GM12878 (cell line): ENCODE measurements at places on chromosomes 7 and 10.

- peaks cover 5% of the 10 kb centered on the region for H3K4me1 ChIP-seq
- H3K36me3 ChIP-seq = no peaks in the 10 kb centered on the region
These were observed 17.0 kb upstream of the WAPL start for GRCh38 chr10:86538547-86538946.

DNA sequence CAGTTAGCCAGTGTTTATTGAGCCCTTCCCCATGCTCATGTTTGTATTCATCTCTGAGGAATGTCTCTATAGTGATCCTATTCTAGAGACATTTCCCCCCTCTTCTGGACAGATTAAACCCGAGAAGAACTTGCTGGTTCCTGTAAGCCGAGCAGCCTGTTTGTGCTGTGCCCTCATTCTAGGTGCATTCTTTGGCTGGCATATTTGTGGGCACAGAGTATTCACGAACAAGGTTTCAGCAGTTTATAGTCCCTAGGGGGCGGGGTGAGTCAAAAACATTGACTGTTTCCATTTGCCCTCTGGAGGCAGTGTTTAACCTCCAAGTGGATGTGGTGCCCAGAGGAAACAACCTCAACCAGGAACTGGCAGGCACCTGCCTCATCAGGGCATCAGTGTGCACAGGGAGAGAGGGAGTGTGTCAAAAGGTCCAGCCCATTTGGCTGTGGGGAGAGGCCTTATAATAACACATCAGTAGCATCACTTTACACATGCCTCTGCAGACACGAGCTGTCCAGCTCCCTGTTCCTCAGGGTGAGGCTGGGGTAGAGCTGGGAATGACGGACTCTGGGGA is 273.3 kb upstream of the LRGUK start:
- H3K36me3 ChIP-seq = no peaks in the 10 kb centered on the region
- no peak overlapping the region for H3K4me3 ChIP-seq
- H3K4me1 ChIP-seq = peaks cover 3% of the 10 kb centered on the region; the same call in 1 of the 2 replicates
- H3K27ac ChIP-seq = no peak overlapping the region
- DNase-seq = peak; percentile 9

DNA sequence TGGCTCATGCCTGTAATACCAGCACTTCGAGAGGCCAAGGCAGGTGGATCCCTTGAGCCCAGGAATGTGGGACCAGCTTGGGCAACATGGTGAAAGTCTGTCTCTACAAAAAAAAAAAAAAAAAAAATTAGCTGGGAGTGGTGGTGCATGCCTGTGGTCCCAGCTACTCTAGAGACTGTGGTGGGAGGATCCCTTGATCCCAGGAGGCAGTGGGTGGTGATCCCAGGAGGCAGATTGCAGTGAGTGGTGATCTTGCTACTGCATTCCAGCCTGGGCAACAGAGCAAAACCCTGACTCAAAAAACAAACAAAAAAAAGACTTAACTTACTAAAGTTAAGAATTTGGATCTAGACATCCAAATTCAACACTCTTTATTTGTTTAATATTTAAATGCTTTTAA is 10.2 kb upstream of the ADO start:
- no peak overlapping the region for H3K27ac ChIP-seq
- no peaks in the 10 kb centered on the region for H3K4me1 ChIP-seq
- no peaks in the 10 kb centered on the region for H3K27me3 ChIP-seq
- no peak for DNase-seq
- no peak overlapping the region for H3K4me3 ChIP-seq

- no peak for DNase-seq
- H3K4me3 ChIP-seq = no peak overlapping the region
- no peaks in the 10 kb centered on the region; the same call in 1 of the 2 replicates for H3K27me3 ChIP-seq
- no peaks in the 10 kb centered on the region for H3K36me3 ChIP-seq
These were observed 13.9 kb upstream of the HSPA12A start for GRCh38 chr10:116756277-116756676.

- no peak overlapping the region for H3K27ac ChIP-seq
- no peaks in the 10 kb centered on the region for H3K4me1 ChIP-seq
- H3K27me3 ChIP-seq = no peaks in the 10 kb centered on the region
- DNase-seq = no peak
- H3K36me3 ChIP-seq = no peaks in the 10 kb centered on the region; the same call in 1 of the 2 replicates
These were observed 12.2 kb upstream of the FAM53B start for GRCh38 chr10:124756156-124756903.

- no peak overlapping the region for H3K4me3 ChIP-seq
- no peaks in the 10 kb centered on the region for H3K4me1 ChIP-seq
- H3K36me3 ChIP-seq = no peaks in the 10 kb centered on the region
- DNase-seq = no peak
- no peak overlapping the region for H3K27ac ChIP-seq
These were observed 238.1 kb downstream of the HPSE2 start for GRCh38 chr10:98997596-98997995.

- H3K36me3 ChIP-seq = no peaks in the 10 kb centered on the region
- H3K27me3 ChIP-seq = no peaks in the 10 kb centered on the region
- no peak overlapping the region for H3K4me3 ChIP-seq
- H3K4me1 ChIP-seq = no peaks in the 10 kb centered on the region
These were observed 132.9 kb downstream of the MBL2 start for GRCh38 chr10:52639652-52640051.

DNA sequence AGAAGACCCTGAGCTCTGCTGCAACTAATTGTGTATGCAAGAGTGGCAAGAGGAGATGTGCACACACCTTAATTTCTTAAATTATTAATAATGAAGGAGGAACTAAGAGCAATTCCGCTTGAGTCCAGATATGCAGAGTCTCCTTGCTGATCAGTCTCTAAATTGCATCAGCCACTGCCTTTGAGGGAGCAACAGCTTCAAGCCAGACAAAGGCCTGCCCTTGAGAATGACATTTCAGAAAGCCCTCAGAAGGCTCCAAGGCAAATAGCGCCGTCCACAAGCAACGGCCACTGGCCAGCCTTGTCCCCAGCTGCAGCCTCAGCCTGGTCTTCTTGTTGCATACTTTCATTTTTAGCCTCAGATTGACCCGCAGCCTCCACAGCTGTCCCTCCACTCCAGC is 110.6 kb upstream of the RNF32 start:
- no peaks in the 10 kb centered on the region for H3K4me1 ChIP-seq
- H3K27me3 ChIP-seq = no peaks in the 10 kb centered on the region
- DNase-seq = no peak
- H3K36me3 ChIP-seq = no peaks in the 10 kb centered on the region

- no peak for DNase-seq
- H3K27ac ChIP-seq = no peak overlapping the region
- no peaks in the 10 kb centered on the region; the same call in 1 of the 2 replicates for H3K27me3 ChIP-seq
- peaks cover 3% of the 10 kb centered on the region; the same call in 1 of the 2 replicates for H3K4me1 ChIP-seq
These were observed 20.5 kb upstream of the CFAP46 start for GRCh38 chr10:132962623-132963429.

DNA sequence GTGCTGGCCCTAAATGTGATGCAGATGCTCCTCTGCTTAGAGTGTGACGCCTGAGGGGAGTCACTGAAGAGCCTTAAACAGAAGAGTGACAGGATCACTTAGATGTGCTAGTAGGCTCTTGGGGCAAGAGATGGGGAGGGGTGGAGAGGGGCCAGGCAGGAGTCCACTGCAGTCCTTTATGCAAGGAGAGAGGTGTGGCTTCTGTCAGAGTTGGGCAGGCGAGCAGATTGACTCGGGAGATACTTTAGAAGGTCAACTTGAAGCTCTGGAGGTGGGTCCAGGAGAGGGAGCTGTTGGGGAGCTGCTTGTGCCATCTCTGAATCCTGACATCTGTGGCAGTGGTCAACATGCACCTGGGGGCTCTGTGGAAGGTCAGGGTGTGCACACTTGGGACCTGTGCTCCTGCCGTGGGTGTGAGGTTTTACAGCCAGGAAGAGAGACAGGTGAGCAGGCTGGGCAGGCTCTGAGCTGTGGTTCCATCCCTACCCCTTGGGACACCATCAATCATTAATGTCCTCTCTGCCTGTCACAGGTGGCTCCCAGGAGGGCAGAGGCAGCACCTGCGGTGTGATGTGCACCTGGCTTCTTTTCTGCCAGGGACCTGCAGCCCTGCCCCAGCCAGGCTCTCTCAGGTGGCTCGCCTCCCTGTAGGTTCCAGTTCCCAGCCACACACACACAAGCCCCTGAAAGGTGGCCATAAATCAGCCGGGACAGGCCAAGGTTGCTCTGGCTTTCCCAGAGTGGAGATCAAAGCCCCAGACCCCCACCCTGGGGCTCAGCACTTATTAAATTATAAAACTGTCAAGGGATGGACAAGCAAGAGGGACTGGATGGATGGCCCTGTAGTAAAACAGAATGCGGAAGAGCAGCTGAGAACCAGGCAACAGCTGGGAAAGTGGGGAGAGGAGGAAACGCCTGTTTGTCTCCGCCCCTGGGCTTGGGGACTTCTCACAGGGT is 14.0 kb downstream of the NEURL1 start:
- H3K4me3 ChIP-seq = no peak overlapping the region
- no peaks in the 10 kb centered on the region for H3K36me3 ChIP-seq
- no peaks in the 10 kb centered on the region; the same call in 1 of the 2 replicates for H3K27me3 ChIP-seq

DNA sequence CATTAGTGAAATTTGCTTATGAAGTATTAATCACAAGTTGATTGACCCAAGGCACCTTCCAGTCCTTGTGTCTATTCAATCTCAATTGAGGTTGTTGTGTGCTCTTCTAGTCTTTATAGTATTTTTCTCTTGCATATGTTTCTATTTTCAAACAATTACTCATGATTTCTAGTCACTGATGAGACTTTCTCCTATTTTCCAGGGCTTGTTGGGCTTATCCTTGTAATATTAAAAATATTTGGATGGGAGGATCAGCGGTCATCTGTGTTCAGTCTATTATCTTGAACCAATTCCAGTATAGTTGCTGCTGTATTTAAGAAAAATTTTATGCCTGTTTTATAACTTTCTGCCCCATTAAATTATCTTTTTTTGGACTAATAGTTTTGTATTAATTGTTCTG is 154.4 kb downstream of the PTEN start:
- no peaks in the 10 kb centered on the region for H3K27me3 ChIP-seq
- no peak overlapping the region for H3K4me3 ChIP-seq
- H3K27ac ChIP-seq = no peak overlapping the region

- H3K27ac ChIP-seq = no peak overlapping the region
- no peaks in the 10 kb centered on the region for H3K36me3 ChIP-seq
- no peak overlapping the region for H3K4me3 ChIP-seq
- DNase-seq = no peak
- H3K27me3 ChIP-seq = no peaks in the 10 kb centered on the region; the same call in 1 of the 2 replicates
These were observed 32.3 kb downstream of the RPS24 start for GRCh38 chr10:78066012-78066411.

DNA sequence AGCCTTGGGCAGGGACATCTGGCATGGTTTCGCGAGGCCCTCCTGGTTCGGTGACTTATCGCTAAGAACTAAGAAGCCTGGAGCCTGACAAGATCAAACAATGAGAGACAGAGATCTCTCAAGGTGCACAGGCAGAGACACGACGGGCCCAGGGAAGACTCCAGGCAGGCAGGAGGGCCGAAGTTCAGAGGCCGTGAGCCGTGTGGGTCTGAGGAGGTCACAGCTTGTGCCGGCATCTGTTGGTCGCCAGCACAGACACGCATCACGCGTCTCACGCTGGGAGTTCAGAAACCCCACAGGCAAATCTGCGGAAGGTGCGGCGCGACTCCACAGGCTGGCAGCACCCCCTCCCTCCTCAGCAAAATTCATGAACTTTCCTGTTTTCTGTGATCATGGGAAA is 314.0 kb downstream of the DNAJB6 start:
- no peaks in the 10 kb centered on the region for H3K36me3 ChIP-seq
- no peaks in the 10 kb centered on the region for H3K27me3 ChIP-seq
- no peaks in the 10 kb centered on the region for H3K4me1 ChIP-seq
- DNase-seq = no peak

GRCh38 chr7:74544706-74545469 is 91.2 kb downstream of the GTF2IRD1 start:
- H3K27ac ChIP-seq = no peak overlapping the region
- no peaks in the 10 kb centered on the region for H3K27me3 ChIP-seq
- H3K4me3 ChIP-seq = no peak overlapping the region
- DNase-seq = no peak
- no peaks in the 10 kb centered on the region for H3K36me3 ChIP-seq

- no peak for DNase-seq
- H3K4me1 ChIP-seq = no peaks in the 10 kb centered on the region
- H3K27ac ChIP-seq = no peak overlapping the region
- H3K36me3 ChIP-seq = no peaks in the 10 kb centered on the region
- no peaks in the 10 kb centered on the region for H3K27me3 ChIP-seq
These were observed 13.2 kb downstream of the SGPL1 start for GRCh38 chr10:70828923-70829322.

DNA sequence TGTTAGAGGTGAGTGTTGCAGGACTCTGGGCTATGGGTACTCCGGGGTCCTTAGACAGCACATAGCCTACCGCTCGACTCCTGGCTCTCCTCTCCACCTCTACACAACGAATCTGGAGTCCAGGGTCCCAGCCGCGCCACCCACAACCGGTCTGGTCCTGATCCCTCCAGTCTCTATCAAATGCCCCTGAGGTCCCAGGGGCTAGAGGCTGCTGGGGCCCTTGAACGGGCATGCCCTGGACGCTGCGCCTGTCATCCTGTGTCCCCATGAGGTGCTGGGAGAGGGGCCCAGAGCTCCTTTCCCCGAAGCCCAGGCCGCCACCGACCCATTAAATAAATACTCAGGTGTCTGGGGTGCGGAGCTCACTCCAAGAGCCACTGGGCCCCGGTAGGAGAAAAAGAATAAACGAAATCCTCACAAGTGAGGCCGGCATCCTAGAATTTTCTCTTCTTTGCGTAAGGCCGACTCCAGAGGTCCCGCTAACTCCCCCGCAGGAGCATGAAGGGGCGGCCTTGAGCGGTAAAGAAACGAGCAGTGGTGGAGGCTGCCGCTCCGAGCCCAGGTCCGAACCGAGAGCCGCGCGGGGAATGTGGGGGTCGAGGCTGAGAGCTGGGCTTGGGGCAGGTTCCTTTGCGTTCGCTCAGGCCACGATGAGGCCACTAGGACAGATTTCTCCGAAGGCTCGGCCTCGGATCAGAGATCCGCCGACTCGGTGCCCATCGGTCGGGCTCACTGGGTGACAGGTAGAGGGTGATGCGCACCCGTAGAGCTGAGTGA is 166.7 kb downstream of the NRF1 start:
- no peak for DNase-seq
- H3K4me1 ChIP-seq = peaks cover 7% of the 10 kb centered on the region
- H3K4me3 ChIP-seq = no peak overlapping the region
- no peak overlapping the region for H3K27ac ChIP-seq

DNA sequence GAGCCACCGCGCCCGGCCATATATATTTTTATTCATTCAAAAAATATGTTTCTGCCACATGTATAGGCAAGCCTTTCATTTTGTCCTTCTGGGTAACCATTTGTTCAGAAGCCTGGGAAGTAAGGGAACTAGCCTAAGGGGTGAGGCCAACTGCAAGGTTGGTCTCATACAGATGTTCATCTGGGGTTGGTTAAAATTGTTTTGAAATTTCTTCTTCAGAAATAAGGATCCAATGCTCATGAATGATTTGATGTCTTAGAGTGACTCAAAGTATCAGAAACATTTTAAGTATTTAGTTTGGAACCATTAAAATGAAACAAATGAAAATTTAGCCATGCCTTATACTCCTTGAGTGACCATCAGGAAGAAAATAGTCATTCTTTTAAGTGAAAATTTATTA is 397.2 kb downstream of the SUGCT start:
- H3K36me3 ChIP-seq = no peaks in the 10 kb centered on the region
- no peak for DNase-seq
- H3K27ac ChIP-seq = no peak overlapping the region
- H3K4me1 ChIP-seq = no peaks in the 10 kb centered on the region

GRCh38 chr7:98284335-98285036 is 3.0 kb downstream of the BRI3 start:
- H3K4me1 ChIP-seq = peaks cover 8% of the 10 kb centered on the region
- H3K27ac ChIP-seq = no peak overlapping the region
- H3K4me3 ChIP-seq = no peak overlapping the region
- H3K36me3 ChIP-seq = no peaks in the 10 kb centered on the region; the same call in 1 of the 2 replicates
- DNase-seq = no peak
- H3K27me3 ChIP-seq = no peaks in the 10 kb centered on the region
